Stimulated activated CD8-positive, alpha-beta memory T cell treated with anti-CD3 and anti-CD28 coated beads, Interleukin-2, amount 100 ng/mL, for 1 hour (primary cell): ENCODE measurements at places on chromosomes 12 and 14.

DNA sequence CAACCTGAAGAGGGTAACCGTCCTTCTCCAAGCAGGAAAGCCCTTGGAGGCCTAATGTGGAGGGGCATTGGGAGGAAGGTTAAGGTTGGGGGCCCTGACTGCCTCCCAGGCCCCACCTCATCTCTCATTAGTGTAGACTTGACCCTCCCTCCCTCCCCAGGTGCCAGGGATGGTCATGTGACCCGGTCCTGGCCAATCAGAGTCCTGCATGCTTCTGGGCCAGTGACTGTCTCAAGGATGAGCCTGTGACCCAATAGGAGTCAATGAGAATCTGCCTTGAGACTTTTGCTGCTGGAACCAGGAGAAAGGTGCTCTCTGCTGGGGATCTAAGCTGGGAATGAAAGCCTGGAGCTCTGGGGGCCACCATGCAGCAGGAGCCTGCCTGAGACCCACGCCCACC lies 70.8 kb downstream of the NCOR2 start:
- no peak for DNase-seq

DNA sequence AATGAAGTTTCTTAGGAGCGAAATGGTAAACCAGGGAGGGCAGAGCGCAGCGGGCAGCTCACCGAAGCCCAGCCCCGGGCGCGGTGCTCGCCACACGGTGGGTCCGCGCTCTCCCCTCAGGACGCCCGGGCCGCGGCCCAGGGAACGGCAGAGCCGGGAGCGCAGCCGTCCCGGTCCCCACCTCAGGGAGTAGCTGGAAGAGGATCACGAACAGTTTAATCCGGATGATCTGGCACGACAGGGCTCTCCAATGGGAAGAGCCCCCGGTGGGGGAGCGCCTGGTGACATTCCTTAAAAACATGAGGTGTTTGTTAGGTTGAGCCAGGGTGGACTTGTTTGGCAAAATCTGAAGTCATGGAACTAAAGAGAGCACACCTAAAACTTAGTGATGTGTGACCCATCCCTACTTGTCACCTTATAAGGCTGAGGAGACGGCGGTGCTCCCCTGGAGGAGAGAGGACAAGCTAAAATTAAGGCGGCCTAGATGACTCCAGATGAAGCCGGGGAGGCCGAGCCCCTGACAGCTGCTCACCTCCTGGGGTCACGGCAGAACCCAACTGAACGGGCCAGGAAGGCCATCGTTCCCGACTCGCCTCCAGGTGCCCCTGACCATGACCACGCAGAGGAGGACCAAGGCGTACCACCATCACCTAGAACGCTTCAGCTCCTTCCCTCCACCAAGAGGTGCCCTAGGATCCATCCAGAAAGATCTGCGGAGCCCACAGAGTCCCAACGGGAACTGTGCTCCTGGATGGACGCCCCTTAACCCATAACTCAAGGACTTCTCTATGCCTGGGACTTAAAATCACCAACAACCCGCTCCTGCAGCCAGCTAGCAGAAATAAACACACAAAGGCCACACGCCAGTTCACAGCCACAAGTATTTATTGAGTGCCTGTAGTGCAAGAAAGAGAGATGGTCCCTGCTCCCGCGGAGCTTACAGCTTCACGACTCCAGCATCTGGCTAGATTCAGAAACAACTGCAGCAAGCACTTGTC lies 866 bp upstream of the PITPNM2 start:
- no peak for DNase-seq

GRCh38 chr14:83419420-83419819 lies 1885.8 kb upstream of the SEL1L start:
- no peak for DNase-seq

DNA sequence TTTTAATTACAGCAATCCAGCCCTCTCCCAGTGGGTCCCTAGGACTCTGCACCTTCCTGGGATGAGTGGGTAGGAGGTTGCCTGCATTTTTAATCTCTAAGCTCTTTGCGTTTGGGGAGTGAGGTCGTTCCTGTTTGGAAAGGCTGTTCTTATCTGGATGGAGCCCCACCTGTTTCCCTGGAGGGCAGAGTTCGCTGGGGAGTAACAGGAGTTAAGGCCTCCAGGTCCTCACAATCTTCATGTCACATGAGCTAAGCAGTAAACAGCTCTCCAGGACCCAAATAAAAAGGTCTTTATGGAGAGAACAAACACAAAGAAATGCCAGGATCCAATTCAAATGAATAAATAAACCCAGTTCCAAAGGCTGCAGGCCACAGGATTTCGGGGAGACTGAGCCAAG lies 56.0 kb upstream of the RFLNA start:
- no peak for DNase-seq

DNA sequence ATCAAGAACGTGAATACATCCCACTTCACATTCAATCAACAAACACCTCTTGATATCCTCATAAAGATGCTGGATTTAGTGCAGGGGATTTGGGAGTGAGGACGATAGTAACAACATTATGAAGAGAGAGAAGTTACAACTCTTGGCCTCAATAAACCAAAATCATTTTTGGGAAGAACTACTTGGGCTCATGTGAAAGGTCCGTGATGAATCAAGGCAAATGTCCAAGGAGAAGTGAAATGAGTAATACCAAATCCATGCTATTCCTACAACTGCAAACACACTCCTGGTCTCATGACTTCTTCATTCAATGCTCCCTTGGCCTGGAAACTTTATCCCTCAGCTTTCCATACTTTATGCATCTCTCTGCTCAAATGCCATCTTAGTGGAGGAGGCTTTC lies 162.0 kb upstream of the LMNTD1 start:
- no peak for DNase-seq

GRCh38 chr12:118541934-118542333 lies 165.6 kb downstream of the SUDS3 start:
- no peak for DNase-seq

DNA sequence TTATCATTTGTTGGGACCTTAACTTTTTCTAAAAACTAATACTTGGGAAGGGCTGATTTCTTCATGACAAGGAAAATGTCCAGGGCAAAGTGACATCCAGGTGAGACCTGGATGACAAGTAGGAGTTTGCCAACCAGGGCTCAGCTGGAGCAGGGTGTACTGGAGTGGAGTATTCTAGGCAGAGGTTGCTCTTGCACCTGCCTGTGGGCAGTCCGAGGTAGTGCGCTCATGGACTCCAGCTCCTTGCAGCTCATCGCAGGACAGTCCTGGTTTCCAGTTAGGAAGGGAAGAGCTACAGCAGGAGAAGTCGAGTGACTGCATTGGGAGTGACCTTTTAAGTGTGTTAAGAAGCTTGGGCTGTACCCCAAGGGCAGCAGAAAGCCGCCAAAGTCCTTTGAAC lies 175.9 kb downstream of the PELI2 start:
- DNase-seq = no peak

DNA sequence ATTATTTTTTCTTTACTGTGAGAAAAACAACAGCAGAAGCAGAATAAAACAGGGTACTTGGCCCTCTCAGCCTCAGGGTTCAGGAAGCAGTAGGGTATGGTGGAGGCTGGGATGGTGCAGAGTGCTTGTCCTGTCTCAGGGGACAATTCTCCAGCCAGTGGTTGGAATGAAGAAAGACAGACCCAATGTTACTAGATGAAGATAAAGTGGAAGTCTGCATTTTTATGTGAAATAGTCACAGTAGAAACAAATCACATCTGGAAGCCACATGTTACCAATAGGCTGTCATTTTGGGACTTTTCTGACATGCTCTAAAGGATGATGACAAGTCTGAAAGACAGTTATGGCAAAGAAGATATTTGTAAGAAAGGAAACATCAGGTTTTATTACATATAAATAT lies 32.3 kb downstream of the PROX2 start:
- no peak for DNase-seq

- DNase-seq = no peak
These were observed at the start of gene CCDC85C for GRCh38 chr14:99603471-99604277. Gene CCDC85C, minus strand, starts transcription at chr14:99604207. Its CDS starts 248 bp downstream, at chr14:99603959.

DNA sequence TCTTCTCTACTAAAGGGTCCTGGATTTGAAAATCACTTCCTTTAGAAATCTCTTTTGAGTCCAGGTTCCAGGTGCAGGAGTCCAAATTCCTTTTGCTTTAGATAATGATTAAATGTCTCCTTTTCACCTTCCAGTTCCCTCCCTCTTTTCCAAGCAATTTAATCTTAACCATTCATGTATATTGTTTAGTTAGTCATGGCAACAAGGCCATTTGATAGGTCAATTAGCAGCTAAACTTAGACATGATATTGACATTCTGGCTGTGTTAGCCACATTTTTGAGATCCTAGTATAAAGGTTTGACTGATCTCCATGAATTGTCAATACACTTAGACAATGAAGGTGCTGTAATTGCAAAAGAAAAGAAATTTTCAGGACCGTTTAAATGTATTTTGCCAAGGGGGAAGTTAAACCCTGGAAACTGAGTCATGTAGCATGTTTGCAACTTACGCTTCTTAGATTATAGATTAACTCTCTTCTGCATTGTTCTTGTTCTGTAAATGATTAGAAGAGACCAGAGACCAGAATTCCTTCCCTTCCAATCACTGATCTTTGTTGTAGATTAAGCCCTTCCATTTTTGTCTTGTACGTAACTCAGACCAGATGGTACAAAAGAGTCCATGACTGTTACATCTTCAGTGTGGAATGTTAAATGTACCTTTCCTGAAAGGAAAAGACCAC lies 12.4 kb upstream of the C12orf75 start:
- DNase-seq = no peak

- DNase-seq = no peak
These were observed 182.7 kb downstream of the KICS2 start for GRCh38 chr12:64039281-64039871.

DNA sequence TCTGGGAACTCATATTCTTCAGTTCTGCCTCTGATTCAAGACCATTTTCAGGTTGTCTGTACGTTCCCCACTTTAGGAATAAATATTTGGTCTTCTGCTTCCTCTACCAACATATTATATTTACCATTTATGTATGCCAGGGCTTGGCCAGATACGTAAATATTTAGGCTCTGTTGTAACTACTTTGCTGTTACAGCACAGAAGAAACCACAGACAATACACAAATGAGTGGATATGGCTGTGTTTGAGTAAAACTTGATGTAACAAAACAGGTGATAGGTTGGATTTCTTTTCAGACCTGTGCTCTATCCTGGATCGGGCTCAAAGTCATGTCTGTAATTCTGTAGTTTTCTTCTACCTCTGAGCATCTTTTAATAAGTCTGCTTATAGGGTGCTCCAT lies 37.5 kb downstream of the RAP1B start:
- DNase-seq = no peak
